Kidney (tissue), 22 donors: ENCODE measurements at places on chromosomes 3 and 15.
A peak's percentile ranks its signal among the peaks of the same experiment; 100 is the strongest.

- no peak for DNase-seq
Measured at GRCh38 chr3:108590460-108590859, 938 bp downstream of the DZIP3 start.

DNA sequence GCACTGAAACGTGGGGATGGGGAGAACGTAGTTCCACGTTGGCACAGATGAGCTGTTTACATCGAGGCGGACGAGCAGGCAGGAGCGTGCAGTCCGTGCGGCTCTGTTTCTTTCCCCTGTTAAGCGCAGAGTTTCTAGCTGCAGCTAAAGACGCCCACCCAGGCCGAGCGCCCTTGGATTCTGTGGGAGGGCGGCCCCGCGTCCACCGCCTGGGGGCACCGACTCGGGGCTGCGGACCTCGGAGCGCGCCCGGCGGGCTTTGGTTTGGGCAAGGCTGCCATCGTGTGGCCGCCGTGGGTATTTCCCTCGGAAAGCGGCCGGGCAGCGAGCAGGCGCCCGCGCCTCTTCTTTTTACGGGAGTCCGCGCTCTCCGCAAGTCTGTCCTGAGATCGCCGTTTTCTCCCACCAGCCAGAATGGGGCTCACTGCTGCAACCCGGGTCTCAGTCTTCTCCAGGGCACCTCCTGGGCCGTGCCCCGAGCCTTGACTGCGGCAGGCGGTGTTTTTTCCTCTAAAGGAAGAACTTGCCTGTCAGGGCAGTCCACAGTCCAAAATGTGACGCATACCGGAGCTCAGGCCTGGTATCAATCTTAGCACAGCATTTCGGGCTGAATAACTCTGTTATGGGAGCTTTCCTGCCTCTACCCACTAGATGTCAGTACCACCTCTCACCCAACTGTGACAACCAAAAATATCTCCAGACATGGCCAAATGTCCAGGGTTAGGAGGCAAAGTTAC, 219.9 kb upstream of the IGF1R start:
- peak; percentile 90 for DNase-seq

- no peak for DNase-seq
Measured at GRCh38 chr3:74752290-74752689, 137.8 kb upstream of the CNTN3 start.

GRCh38 chr15:87477737-87478686, 778.5 kb downstream of the NTRK3 start:
- DNase-seq: peak; percentile 67

DNA sequence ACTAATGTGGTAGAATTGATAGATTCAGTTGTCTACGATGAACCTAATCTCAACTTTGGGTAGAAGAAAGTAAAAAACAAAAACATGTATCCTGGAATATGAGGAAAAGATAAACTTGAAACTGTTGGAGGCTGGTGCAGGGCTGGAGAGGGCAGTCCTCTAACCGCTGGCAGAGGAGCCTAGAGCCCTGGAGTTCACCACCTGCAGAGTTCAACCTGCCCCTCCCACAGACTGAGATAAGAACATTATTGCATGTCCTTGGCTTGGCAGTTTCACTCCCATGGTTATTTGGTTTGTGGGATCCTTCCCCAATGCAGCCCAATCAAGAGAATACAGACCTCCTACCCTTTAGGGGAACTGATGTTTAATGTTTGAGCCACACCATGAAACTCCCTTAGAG, 53.2 kb upstream of the GATM start:
- no peak for DNase-seq

- no peak for DNase-seq
Measured at GRCh38 chr3:52162250-52162872, 8.1 kb upstream of the POC1A start.

DNA sequence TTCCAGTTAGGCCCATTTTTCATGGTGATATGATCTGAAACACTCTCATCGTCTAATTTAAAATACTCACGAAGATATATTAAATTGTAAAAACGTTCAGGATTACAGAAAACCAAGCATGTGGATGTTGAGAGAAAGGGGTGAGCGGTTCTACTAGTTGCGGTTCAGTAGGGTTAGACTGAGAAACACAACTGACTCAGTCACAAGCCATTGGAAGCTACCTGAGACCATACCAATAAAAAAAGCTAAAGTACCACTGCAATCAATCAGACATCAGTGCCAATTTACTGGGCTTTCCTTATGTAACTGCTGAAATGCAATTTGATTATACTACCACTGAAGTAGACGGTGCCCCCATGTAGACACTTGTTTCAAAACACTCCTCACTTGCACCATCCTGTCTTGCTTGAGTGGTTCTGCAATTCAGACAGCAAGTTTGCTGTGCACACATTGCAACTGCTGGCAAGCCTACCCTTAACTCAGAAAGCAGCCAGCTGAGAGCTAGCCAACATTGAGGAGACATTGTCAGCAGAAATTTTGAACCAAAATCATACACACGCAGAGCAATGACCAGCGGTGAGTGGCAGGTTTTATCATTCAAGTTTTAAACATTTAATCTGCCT, 368.7 kb upstream of the ARHGEF26 start:
- DNase-seq: no peak

DNA sequence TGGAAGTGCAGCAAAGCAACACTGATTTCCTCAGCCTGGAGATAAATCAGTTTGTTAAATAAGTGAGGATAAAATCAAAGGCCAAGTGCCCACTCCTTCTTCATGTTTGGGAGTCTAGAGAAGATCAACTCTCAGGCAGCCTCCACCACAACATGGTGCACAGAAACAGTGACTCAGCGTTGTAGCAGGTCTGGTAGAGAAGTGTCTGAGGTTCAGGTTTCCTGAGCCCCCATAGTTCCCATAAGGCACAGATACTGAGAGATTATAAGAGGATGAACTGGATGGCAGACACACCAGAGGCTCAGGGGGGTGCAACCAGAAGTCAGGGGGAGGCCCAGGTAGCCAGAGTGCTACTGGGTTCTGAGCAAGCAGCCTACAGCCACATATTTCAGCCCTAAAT, 166.7 kb downstream of the FRMD5 start:
- no peak for DNase-seq

DNA sequence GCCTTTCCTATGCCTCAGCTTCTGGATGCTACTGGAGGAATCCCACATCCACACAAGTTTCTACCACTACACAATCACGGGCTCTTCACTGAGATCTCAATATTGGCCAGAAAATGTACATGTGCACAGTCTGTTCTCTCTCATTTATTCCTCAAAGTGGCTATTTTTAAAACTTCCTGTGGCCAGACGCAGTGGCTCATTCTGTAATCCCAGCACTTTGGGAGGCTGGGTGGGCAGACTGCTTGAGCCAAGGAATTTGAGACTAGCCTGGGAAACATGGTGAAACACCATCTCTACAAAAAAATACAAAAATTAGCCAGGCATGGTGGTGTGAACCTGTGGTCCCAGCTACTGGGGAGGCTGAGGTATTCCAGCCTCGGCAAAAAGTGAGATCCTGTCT, 91.4 kb upstream of the PRTG start:
- no peak for DNase-seq

DNA sequence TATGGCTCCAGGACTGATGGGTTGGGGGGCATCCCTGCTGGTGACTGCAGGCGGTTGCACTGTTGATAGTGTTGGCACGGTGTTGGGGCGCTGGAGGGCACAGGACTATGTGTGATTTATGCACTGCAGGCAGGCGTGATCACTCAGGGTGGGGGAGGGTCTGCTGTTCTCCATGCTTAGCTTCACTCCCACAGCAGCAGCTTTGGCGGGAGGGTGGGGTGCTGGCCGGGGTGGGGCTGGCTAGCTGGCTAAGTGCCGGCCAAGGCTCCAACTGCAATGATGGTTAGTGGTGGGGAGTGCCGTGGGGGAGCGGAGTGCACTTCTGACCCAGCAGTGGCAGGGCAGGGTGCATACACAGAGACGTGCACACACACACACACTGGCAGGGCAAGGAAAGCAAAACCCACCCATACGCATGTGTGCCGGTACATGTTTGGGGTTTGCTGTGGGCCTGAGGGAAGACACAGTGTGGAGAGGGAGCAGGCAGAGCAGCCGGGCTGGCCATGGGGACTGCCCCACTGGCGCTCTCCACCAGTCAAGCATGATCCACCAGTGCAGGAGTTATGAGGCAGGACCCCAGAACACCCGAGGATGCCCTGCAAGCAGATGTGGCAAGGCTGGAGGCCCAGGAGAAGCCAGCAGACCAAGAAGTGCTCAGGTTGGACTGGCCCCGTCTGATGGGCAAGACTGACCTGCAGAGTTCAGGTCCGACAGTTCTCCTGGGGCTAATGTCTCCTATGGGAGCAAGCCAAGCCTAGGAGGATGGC, 16.5 kb upstream of the FGF7 start:
- DNase-seq: no peak

- no peak for DNase-seq
Measured at GRCh38 chr3:187019542-187020072, 89.3 kb downstream of the ST6GAL1 start.

GRCh38 chr3:60206206-60206605, 1045.0 kb downstream of the FHIT start:
- no peak for DNase-seq

DNA sequence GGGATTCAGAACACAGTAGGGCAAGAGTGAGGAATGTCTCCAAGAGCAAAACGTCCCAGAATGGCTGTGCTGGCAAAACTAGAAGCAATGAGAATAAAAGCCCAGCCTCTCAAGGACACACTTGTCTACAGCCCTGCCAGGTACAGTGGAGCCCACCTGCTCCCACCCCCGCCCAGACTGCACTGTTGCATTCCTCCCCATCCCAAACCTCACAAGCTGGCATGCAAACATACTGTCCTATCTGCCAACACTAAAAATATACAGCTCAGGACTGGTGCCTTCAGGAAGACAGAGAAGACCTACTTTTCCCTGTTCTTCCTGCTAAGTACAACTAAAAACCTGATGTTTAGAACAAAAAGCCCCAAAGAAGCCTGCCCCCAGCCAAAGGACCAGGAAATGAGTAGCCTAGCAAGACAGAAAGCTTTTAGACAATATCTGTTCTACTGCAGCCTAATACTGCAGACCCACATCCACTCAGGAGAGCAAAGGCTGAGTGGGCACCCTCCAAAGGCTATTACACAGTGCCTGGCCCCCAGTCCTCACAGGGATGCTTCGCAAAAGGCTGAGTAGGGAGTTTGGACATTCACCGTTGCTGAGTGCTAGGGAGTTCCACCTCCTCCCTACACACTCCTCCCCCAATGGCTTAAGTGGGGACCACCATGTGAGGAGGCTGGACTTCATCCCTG, 13.5 kb downstream of the OCA2 start:
- no peak for DNase-seq

DNA sequence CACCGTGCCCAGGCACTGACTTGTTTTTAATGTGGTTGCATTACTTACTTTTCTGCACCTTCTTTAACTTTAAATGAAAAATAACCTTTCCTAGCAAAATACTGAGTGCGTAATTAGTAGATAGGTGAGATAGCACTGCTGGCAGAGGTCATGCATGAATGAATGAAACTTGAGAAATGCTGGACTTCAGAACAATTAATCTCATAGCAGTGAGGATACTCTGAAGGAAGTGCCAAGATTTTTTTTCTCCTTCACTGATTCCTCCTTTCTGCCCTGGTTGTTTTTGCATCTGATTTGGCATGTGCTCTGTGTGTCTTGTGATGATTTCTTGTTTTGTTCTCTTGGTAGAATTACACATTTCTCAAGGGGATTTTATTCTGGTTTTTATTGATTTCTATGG, 378.9 kb downstream of the PTPRG start:
- DNase-seq: no peak

- no peak for DNase-seq
Measured at GRCh38 chr15:68524753-68525584, 53.8 kb upstream of the CORO2B start.

GRCh38 chr15:43134157-43134635, 810 bp downstream of the TMEM62 start:
- DNase-seq: no peak

- no peak for DNase-seq
Measured at GRCh38 chr15:87881026-87881425, 375.5 kb downstream of the NTRK3 start.

GRCh38 chr3:45417930-45418847, 29.8 kb downstream of the LARS2 start:
- DNase-seq: no peak

DNA sequence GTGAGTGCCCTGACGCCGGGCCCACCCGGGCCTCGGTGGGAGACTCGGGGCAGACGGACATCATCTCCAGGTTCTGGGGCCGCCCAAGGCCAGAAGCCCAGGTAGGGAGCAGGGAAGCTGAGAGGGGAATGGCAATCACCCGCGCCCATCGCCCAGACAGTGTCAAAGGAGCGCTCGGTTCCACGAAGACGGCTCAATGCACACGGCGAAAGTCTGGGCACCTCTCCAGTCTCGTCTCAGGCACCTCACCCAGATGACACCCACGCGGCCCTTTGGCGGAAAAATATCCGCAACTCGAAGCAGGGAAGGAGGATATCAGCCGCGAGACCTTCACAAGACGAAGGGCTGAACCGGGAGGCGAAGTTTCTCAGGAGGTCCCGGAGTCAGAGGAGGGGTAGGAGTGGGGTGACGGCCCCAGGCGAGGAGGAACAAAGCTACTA, 916 bp downstream of the IL17RD start:
- no peak for DNase-seq

DNA sequence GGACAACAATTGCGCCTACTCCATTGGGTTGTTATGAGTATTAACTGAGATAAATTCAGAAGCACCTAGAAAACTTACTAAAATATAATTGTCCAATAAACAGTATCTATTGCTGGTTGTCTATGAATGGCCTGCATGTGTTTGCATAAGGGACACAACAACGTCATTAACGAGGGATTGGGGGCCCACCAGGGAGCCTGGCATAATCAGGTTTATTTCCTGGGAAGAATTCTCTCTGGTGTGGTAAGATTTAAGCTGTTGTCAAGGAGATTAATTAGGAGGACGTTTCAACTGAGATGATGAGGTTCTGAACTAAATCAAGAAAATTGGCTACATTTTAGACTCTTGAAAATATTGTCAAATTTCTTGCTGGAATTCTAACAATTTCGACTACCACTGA, 176.1 kb upstream of the CDIN1 start:
- no peak for DNase-seq

DNA sequence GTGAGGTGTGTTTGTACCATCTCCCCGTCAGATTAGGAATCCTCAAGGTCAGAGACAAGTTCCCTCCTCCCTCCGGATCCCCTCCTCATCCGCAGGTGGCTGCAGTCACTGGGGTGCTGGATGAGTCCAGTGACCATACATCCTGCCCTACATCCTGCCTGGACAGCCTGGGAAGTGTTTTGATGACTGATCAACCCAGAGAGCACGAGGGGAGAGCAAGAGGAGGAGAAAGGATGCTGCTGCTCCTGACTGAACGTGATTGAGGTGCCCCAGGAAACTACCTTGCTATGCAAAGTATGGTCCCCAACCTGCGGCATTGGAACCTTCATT, 65.1 kb downstream of the SLC12A8 start:
- DNase-seq: no peak

DNA sequence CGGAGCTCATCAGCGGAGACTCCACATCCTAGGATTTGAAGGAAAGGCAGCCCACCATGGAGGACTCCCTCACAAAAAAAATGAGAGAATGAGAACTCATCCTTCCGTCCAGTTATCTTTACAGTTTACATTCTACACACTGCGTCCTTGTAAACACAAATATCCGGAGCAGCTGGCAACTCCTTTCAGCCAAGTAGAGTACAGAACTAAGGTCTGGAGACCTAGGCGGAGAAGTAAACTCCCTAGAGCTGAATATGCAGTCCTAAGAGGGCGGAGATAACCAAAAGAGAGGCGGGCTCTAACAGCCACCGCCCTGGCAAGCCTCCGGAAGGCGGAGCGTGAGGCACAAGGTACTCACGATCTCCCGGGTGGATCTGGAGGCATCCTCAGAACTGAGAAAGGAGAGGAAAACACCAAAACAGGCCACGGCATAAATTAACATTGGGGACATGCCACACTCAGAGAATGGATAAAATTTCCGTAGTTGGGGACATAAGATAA, 924 bp upstream of the SIN3A start:
- peak; percentile 93 for DNase-seq

GRCh38 chr3:135238236-135238830, 443.3 kb downstream of the EPHB1 start:
- DNase-seq: no peak
